B cell (primary cell): ENCODE measurements at places on chromosomes 1 and 21. TPM values are rescaled to one million over a fixed set of nuclear protein-coding genes. Genes with fewer than 3 reads are reported as not detected.

DNA sequence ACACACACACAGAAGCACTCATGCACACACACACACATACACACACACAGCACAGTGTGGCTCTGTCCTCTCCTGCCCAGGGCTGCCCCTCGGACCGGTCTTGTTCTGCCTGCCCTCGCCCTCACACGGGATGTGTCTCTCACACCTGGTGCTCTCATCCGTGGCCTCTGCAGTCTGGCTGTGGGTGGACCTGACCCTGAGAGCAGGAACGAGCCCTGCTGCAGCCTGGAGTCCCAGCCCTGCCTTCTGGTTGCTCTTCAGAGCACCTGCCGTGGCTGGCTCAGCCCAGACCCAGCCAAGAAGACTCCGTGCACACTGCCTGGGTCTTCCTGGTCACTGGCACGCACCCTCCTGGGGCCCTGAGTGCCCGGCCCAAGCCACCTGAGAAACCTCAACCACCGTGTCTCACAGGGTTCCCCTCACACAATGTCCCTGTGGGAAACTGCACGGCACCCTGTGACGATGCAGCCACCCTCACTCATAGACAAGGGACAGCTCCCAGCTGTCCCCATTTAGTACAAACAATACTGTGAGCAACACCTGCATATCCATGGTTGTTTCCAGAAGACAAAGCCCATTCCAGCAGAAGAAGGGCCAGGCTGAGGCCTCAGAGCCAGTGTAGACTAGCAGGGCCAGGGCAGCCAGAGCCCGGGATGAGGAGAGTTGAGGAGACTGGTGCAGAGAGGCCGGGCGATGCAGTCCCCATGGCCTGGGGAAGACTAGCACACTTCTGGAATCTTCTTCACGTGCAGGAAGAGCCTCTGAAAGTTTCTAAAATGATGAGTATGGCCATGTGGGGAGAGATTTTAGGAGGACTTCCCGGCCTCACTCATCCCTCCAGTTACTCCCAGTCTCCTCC lies 234.0 kb downstream of the NPHP4 start:
- DNase-seq, result no peak

DNA sequence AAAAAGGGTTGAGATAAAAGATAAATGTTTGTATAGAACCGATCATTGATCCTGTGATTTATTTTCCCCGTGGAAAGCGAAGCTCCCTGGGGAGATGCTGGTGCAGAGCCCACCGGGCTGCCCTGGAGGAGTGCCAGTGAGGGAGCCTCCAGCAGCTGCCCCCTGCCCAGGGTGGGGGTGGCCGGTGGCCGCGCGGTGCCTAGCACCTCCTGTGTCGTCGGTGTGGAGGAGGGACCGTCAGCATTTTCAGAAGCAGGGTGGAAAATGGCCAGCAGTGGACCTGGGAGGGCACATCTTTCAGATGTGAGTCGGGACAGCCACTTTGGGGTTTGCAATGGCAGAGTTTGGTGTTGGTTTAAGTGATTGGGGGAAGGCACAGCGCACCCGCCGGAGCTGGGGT lies 164.0 kb downstream of the PRDM16 start:
- DNase-seq, result no peak

DNA sequence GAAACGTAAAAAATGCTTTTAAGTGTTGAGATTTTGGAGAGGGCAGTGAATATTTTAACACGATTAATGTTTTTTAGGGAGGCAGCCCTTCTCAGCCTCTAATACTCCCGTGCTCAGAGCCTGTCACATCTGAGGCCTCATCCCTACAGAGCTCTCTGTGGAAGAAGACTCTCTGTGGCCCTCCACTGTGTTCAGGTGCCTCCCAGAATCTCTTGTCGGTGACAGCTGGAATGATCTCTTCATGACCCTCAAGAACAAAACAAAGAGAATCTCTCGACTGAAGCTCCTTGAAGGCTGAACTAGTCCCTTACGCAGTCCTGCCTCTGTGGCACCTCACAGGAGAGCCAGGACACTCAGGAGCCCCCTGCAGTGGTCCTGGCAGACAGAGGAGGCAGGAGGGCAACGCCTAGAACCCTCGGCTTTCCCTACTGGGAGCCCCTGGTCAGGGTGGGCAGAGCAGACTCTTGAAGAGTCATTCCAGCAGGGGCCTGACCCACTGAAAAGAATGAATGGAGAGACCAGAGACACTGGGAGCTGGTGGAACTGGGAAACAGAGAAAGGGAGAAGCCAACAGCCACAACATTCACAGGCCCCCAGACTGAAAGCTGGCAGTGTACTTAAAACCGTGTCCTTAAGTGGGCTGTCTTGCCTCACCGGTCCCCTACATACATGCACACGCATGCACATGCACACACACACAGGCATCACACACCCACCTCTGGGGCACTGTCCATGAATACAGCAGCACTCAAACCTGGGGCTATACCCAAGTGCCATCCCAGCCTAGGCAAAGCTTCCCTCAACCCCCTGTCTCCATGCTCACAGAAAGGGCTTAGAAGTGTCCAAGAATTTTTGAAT lies 67.5 kb upstream of the ANGPTL1 start:
- DNase-seq, result no peak

DNA sequence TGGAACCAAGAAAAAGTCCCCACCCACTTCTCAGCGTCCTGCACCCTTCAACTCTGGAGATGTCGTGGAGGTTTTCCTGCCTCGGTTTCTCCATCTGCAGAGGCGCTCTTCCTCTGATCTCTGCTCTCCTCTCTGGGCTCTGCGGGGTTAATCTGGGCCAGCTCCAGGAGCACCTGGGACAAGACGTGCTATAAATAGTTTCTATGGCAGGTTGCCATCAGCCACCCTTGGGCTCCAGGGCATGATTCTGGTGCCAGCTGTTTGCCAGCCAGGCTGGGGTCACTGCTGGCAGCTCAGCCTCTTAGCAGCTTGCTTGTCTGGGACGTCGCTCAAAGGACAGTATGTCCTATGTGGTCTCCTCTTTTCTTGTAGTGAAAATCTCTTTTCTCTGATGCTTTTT lies 137.1 kb downstream of the ACTL8 start:
- DNase-seq, result no peak

DNA sequence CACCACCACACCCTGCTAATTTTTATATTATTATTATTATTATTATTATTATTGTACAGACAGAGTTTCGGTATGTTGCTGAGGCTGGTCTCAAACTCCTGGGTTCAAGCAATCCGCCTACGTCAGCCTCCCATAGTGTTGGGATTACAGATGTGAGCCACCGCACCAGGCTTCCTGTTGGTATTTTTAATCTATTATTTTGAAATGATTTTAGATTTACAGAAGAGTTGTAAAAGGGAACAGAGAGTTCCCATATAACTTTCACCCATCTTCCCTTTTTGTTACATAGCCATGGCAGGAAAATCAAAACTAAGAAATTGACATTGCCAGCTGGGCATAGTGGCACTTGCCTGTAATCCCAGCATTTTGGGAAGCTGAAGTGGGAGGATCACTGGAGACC lies 42.9 kb upstream of the CITED4 start:
- no peak for DNase-seq

- DNase-seq, result no peak
These were observed 9.0 kb downstream of the RPF1 start for GRCh38 chr1:84488107-84488506.

Gene FMO2
- not detected in 2 replicates for total RNA-seq

Gene DIP2A
- 59.0 and 61.9 TPM in 2 replicates for total RNA-seq

Gene DNASE2B
- total RNA-seq, result not detected in 2 replicates

Gene IL19
- total RNA-seq, result 0.24 and 0.27 TPM in 2 replicates

Gene FAM43B
- not detected in 2 replicates for total RNA-seq

Gene MAGOH
- total RNA-seq, result 36.2 and 45.6 TPM in 2 replicates

Gene TMEM222
- 44.2 and 48.7 TPM in 2 replicates for total RNA-seq
